ENCODE measurements at places on chromosomes 16 and 17. TPM values are rescaled to one million over a fixed set of nuclear protein-coding genes. Genes with fewer than 3 reads are reported as not detected.

The ZNF652 gene
- 87.9 TPM for total RNA-seq

The PIP4K2B gene
- total RNA-seq, result 46.7 TPM

The MYL4 gene
- not detected for total RNA-seq

The OR3A3 gene
- total RNA-seq, result not detected

The CENPN gene
- 5.9 TPM for total RNA-seq

The ELMO3 gene
- total RNA-seq, result 48.0 TPM

The MAP2K6 gene
- total RNA-seq, result 3.4 TPM

The SCARF1 gene
- total RNA-seq, result 5.5 TPM

The SENP3 gene
- total RNA-seq, result 53.5 TPM

The CHAD gene
- total RNA-seq, result 7.2 TPM

The EARS2 gene
- 37.2 TPM for total RNA-seq

The FAM117A gene
- 47.3 TPM for total RNA-seq

The COASY gene
- total RNA-seq, result 49.6 TPM

The RAMP2 gene
- 21.8 TPM for total RNA-seq

The YBX2 gene
- total RNA-seq, result 4.3 TPM

The PRR35 gene
- not detected for total RNA-seq

The CBX2 gene
- total RNA-seq, result 4.8 TPM

The SOX15 gene
- 140 TPM for total RNA-seq

The SLC25A11 gene
- 74.3 TPM for total RNA-seq

The FBXW10 gene
- total RNA-seq, result not detected

The C17orf113 gene
- 0.60 TPM for total RNA-seq

The RNU2-1 gene
- not detected for total RNA-seq

The PTX4 gene
- total RNA-seq, result not detected

The RUNDC3A gene
- 12.6 TPM for total RNA-seq

The CHRNE gene
- 6.0 TPM for total RNA-seq

All from suprapubic skin (tissue), 4 donors.